Left renal cortex interstitium (tissue), 4 donors: ENCODE measurements at places on chromosomes 11 and 22.

GRCh38 chr11:69891421-69892236 lies 72.4 kb upstream of the FGF3 start:
- no peak for DNase-seq

DNA sequence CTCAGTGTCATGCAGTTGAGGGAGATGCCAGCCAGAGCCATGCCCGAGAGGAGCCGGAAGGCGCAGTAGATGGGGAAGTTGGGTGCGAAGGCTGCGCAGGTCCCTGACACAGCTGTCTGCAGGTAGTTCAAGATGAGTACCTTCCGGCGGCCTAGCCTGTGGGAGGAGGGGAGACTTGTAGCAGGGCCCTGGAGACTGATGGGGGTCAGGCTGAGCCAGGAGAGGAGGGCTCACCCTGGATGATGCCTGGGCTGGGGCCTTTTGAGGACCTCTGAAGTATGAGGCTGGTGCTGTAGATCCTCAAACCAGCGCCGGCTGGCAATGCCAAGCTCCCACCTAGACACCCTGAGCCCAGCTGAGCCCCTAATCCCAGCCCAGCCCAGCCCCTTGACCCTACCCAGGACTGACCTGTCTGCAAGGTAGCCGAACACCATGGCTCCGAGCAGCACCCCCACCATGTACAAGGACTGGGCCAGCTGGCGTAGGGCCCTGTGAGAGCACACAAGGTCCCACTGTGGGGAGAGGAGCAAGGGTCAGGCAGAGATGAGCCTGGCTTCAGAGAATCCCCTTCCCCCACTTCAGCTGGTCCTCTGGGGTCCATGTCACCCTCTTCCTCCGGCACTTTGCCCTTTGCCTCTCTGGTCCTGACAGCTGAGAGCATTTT lies 1.1 kb downstream of the SLC22A6 start:
- DNase-seq: no peak

DNA sequence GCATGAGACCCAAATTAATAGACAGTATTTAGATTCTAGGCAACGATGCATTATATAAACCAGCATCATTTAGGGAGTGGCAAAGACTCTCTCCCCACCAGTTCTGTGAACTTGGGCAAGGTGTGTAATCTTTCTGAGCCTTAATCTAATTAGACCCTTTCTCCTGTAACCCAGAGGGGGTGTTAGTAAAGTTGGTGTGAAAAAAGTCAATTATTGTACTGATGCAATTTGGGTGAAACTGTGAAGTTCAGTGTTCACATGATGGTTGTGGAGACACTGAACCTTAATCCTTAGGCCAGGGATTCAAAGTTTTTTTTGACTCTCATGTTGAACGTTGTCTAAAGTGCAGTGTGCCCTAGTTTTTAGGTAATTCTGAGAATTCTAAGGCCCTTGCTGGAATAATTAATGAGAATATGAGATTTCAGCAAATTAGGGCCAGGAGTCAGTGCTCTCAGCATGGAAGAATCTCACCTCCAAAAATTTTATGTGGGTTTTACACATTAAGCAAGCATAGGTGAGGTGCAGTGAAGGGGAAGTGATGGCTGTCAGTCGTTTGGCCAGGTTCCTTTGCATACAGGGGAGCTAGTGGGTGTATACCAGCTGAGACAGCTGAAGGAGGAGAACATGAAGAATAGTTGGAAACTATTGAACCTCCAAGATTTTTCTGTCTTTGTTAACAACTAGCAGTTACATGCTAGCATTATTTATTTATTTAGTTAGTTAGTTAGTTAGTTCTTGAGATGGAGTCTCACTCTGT lies 94.2 kb downstream of the PTPRJ start:
- no peak for DNase-seq

DNA sequence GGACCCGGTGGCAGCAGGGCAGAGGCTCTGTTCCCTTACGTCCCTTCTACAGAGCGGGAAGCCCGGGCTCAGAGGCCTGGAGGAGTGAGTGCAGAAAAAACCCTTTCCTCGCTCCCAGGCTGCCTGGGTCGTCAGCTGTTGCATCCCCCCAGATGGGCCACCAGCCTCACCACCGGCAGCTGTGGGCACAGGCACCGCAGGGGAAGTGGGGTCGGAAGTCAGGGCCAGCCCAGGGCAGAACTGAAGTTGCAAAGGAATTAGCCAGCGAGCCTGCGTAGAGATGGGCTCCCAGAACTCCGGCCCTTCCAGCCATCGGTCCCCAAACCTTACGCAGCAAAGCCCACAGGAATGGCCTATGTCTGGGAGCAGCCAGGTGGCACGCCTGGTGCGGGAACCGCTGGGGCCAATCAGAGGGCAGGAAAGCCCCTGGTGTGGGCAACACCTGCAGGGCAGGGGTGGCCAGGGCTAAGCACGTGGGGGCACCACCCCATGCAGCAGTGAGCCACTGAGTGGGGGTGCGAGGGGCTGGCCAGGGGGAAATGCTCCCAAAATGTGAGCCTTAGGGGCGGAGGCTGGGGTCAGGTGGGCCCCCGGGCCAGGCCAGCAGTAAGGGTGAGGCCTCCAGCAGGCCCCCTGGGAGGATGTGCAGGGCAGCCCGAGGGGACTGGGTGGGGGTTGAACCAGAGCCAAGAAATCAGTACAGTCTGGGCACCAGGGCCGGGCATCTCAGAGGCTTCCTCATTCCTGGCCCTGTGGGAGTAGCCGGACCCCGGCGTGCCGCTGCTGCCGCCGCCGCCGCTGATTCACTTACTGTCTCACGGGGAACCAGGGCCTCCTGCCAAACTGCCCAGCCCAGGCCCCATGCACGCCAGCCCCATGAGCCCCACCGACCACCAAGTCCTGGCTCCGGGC lies 58.2 kb downstream of the WNT7B start:
- no peak for DNase-seq

DNA sequence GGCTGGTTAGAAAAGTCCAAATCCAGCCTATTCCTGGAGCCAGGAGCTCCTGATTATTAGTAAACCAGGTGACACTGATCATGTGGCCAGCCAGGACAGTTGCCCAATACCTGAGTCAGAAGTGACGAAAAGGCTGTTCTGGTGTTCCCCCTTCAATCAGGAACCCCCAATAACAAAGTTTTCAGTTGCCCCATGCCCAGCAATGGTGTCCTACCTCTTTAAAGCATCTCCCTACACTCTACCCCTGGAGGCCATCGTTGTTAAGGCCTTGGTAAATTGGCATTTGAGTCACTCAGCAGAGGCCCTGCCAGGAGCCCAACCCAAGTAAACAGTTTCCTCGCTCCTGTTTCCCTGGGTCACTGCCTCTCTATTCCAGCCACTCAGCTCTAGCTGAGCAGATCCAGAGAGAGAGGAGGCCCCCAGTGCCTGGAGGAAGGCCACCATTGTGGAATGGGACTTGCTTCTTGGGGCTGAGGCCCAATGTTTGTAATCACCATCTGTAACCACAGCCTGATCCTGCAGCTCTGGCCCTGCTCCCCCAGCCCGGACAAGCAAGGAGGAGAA lies 25.0 kb downstream of the ARHGAP1 start:
- no peak for DNase-seq

DNA sequence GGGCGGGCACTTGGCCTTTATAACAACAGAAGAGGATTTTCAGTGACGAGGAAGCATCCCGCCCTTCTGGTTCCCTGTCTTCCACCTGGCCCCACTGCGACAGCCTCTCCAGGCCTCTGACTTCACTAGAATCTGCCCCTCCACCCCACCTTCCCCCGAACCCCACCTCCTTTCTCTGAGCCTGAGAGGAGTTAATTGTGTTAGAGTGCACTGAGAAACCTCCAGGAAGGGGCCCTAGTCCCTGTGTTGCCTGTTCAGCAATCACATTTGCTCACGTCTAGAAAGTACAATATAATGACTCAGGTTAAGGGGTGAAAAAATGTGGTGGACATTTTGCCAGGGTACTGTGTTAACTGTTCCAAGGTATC lies 38.8 kb downstream of the PTPRJ start:
- DNase-seq: no peak

GRCh38 chr11:109422870-109423465 lies 978 bp downstream of the C11orf87 start:
- no peak for DNase-seq

- DNase-seq: no peak
Observed at GRCh38 chr11:70272009-70272408, 1.5 kb downstream of the PPFIA1 start.

GRCh38 chr11:474914-475506 lies 24.9 kb downstream of the PTDSS2 start:
- DNase-seq: no peak

GRCh38 chr11:94024547-94024946 lies 3.4 kb downstream of the HEPHL1 start:
- no peak for DNase-seq

- DNase-seq: no peak
Observed at GRCh38 chr11:117200813-117201657, 1.9 kb downstream of the TAGLN start.

- no peak for DNase-seq
Observed at GRCh38 chr22:38411016-38411415, 44.0 kb downstream of the KCNJ4 start.

- DNase-seq: no peak
Observed at GRCh38 chr11:19711911-19712280, 741 bp upstream of the NAV2 start.

- no peak for DNase-seq
Observed at GRCh38 chr11:84580428-84580827, 1046.7 kb downstream of the DLG2 start.

- DNase-seq: no peak
Observed at GRCh38 chr11:1051356-1052132, 15.0 kb upstream of the MUC6 start.

GRCh38 chr22:48100685-48101417 lies 1338.4 kb downstream of the TBC1D22A start:
- no peak for DNase-seq

- no peak for DNase-seq
Observed at GRCh38 chr11:125569915-125570621, 791 bp downstream of the EI24 start.

DNA sequence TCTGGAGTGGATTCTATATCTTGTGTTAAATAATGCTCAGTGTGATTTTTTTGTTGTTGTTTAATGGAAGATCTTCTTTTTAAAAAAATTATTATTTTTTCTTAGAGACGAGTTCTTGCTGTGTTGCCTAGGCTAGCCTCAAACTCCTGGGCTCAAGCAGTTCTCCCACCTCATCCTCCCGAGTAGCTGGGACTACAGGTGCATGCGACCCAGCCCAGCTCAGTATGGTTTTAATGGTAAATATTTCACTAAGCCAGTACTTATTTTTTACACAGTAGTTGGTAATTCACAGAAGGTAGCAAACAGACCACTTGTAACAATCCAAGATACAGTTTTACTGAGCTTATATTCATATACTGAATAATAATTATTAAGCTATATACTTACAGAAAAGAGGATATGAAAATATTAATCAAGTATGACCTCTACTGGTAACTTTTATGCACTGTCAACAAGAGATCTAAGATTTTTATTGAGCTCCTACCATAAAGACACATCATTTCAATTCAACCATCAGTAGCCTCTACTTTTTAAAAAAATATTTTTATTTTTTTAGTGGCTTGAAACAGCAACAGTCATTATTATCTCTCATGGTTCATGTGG lies 6.1 kb upstream of the CD59 start:
- DNase-seq: no peak

GRCh38 chr11:124946735-124947141 lies 7.3 kb upstream of the CCDC15 start:
- no peak for DNase-seq

DNA sequence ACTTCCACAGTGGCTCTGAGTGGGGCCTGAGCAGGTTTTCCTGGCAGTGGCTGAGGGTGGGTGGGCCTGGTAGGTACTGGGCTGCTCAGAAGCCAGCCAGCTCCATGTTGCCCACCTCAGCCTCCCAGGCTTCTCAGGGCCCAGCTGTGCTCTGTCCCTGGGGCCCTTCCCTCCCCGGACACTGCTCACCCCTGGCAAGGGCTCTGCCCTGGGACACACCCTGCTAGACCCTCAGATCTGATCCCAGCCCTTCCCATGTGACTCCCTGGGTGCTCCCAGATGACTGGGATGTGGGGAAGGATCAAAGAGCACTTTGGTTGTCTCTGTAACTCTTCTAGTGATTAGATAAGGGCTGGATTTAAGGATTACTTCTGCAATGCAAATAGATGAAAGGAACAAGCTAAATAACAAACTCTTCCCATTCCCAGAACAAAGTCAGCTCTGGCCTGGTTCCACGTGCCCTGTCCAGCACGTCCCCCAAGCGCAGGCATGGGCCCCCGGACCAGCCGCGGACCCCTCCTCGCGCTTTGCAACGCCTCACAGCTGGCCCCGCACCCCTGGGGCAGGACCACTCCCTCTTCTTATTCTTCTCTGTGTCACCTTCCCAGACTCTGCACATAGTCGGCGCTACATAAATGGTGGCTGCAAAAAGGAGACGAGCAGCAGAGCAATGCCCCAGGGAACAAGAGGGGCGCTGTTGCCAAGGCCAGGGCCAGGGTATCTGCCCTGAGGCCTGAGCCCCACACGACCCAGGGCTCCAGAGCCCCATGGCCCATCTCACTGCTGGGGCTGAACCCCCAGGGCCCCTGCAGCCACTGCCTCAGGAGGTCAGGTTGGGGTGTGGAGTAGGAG lies 5.7 kb upstream of the KRTAP5-6 start:
- no peak for DNase-seq

- no peak for DNase-seq
Observed at GRCh38 chr11:127624306-127624856, 623.8 kb upstream of the KIRREL3 start.

- DNase-seq: no peak
Observed at GRCh38 chr11:12989428-12990161, 19.5 kb upstream of the RASSF10 start.

- no peak for DNase-seq
Observed at GRCh38 chr11:61966734-61967115, 709 bp downstream of the FTH1 start.

DNA sequence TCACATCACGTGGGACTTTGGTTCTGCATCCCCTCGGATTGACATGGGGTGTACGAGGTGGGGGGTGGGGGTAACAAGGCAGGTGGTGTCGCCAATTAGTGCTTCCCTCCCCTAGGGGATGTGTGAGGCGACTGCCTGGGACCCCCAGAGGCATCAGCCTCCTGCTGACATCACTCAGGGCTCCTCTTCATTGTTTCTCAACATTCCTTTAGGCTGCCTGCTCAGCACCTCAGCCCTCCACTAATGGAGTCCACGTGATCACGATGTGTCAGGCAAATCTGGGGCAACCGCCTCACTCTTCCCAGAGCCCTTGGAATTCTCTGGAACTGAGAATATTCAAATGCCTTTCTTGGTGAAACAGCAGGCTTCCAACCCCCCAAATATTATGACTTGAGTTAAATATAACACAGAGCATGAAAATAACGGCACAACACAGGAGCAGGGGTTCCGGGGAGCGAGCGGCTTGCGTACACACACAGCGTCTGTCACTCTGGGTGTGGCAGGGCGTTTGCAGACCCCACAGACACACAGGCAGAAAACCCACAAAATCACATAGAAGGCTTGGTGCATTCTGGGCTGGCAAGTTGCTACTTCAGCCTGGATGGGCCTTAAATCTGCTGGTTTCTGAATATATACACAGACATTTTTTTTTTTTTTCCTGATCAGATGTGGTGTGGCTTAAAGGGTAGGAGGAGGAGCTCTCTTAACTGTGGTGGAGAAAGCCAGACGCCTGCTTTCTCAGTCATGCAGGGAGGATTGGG lies 170.1 kb upstream of the CADM1 start:
- DNase-seq: no peak

DNA sequence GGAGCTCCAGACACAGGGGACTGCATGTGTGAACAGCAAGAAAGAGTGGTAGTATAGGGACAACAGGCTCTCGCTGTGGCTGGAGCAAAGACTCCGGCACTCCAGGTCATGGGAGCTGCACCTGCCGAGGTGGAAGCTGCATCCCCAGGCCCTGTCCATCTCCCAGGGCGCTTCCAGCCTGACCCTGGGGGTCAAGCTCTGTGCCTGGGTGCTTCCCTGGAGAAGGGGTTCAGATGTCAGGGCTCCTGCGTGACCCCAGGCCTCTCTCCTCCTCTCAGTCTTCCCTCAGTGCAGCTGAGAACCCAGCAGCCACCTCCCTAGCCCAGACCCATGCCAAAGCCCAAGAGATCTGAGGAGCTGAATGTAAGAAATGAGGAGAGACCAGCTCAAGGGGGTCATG lies 3.4 kb downstream of the TMPRSS4 start:
- no peak for DNase-seq
